ENCODE measurements at places on chromosomes 1 and 21.
A peak's percentile ranks its signal among the peaks of the same experiment; 100 is the strongest.

DNA sequence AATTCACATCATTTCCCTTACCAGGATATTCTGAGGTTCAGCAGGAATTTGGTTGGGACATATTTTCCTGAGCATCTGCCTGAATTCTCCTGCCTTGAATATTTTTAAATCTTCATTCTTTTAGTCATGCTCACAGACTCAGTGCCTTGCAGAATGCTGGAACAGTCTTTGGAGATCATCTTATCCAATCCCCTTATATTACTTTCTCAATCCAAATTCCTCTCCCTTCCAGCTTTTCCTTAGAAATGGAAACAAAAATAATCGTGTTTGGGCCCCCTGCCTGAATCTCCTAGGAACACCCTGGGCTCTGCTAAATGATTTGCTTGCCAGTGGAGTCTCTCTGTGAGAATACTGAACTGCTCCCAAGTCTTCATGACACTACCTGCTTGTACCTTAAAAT, 38.4 kb downstream of the LHX8 start:
- DNase-seq, result no peak

- DNase-seq, result no peak
Observed at GRCh38 chr21:45836268-45836655, 145.3 kb upstream of the COL6A1 start.

DNA sequence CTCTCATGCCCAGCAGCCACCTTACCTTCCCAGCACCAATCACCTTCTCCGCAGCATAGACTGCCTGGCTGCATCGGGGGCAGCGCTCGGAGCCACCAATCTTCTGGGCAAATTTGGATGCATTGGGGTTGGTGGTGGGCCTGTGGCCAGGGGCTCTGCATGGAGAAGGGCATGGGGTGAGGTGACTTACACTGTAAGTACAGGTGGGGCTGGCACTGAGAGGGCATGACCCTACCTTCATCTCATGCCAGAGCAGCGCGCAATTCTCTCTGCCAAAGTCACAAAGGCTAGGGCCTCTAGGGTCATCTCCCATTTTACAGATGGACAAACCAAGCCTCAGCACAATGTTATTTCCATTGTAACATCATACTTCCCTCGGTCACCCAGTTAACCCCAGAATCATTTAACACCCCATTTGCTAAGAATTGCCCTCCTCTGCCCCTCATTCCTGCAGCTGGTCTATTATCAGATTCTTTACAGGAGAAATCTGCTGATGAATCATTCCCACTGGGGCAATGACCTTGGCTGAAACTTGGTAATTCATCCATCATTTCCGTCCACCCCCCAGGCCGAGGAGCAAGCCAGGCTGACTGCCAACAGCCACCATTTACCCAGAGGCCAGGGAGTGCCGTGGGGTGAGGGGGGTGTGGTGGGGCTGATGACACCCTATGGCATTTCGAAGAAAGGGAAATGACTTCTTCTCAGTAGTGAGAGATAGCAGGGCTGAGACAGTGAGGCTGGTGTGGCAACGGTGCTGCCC, 17.9 kb downstream of the CSRP1 start:
- DNase-seq, result no peak

DNA sequence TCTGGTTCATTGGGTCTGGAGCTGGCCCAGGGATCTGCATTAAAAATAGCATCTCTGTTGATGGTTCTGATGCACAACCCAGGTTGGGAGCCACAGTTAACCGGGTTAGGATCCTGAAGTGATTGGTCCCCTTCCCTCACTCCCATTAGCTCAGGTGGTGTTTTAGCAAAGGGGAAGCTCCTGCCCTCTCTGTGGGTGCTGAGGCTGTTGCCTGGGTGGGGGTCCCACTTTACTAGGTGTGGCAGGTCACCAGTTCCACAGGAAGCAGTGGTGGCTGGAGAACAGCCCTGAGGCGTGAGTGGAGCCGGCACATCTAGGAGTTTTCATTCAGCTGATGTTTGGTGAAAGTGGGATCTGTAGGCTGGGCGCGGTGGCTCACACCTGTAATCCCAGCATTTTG, 86.5 kb downstream of the MAN1C1 start:
- DNase-seq, result no peak

DNA sequence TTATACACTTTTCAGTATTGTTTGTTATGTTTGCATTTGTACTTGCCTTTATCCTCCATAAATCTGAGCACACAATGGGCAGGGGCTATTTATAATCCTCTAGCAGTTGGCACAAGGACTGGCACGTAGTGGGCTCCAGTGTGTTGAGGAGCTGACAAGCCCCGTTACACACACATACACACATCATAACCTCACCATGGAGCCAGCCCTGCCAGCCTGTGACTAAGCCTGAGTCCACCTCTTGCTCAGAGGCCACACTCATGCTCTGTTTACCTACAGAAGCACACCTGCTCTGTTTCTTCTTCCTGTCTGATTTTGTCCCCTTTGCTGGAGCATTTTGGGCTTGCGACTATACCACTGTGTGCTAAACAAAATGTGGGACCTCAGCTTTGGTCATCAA, 64.5 kb upstream of the SPATA6 start:
- DNase-seq, result no peak

DNA sequence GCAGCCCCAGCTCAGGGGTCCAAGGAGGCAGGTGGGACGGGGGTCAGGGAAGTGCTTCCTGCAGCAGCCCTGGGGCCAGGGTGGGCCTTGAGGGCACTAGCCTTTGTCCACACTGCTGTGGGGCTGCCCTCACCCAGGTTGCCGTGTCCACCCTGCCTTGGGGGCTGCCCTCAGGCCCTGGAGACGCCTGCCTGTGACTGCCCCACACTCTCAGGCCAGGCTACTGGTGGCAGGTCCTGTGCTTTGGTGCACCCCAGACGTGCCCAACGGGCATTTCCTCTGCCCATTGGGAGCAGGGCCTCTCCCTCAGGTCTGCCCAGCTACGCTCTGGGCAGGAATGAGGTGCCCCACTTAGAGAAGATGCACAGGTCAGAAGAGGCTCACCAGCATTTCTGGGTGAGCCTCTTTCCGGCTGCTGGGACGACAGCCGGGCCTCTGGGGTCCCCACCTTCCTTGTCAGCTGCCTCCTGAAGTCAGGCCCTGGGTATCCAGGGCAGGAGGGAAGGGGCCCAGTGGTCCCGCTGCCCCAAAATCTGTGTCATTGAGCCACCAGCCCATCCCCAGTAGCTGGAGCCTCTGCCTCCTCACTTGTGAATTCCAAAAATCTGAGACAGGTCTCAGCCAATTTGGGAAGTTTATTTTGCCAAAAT, 2.7 kb upstream of the MMEL1 start:
- no peak for DNase-seq

GRCh38 chr1:24745711-24746413, 615 bp downstream of the CLIC4 start:
- no peak for DNase-seq

- no peak for DNase-seq
Observed at GRCh38 chr1:67939186-67939743, 106.0 kb upstream of the GNG12 start.

DNA sequence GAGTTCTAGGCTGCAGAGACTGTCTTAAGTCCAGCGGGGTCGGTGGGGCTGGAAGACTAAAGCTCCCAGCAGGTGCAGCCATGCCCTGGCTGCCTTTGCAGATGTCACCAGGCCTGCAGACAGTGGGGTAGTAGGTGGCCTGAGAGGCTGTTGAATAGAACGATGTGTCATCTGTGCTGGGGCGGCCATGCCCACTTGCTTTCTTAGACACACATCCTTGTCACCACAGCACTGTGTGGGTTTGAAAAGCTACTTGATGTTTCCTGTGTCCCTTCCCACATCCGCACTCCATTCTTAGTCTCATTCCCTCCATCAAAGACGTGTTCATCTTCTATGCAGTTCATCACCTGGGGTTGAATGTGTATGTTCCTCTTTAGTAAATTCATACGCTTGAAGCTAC, 184.5 kb upstream of the TMEM51 start:
- DNase-seq, result no peak

DNA sequence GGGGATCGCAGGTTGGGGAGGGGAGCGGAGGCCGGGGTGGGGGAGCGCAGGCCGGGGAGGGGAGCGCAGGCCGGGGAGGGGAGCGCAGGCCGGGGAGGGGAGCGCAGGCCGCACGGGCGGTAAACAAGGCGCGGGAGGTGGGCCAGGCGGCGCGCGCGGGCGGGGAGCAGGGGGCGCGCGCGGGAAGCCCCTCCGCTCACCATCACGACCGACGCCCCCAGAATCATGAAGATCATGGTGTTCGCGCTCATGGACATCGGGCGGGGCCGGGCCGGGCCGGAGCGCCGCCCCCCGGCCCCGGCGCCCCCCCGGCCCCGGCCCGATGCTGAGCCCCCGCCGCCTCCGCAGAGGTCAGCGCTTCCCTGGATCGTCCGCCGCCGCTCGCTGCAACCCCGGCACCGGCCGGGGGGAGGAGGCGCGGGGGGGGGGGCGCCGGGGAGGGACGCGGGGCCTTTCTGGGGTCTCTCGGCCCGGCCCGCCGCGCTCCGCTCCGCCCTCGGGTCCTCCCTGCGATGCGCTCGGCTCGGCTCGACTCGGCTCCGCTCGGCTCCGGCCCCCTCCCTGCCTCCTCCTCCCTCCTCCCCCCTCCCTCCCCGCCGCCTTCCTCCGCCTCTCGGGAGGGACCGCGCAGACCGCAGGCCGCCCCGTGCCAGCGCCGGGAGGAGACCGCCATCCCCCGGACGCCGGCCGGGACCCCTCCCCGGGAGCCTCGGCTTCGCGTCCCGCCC, at the start of gene TMEM240:
Gene TMEM240, minus strand, starts transcription at position 535 of the 728 bp plus-strand sequence. Its CDS starts 278 bp downstream, at position 257.
- peak; percentile 27 for DNase-seq

DNA sequence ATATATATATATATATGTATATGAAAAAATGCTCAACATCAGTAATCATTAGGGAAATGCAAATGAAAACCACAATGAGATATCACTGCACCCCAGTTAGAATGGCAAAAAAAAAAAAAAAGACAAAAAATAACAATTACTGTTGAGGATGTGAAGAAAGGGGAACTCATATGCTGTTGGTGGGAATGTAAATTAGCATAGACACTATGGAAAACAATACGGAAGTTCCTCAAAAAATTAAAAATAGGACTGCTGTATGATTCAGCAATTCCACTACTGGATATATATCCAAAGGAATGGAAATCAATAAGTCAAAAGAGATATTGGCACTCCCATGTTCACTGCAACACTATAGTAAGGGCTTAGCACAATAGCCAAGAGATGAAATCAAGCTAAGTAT, 41.5 kb upstream of the CTBS start:
- no peak for DNase-seq

DNA sequence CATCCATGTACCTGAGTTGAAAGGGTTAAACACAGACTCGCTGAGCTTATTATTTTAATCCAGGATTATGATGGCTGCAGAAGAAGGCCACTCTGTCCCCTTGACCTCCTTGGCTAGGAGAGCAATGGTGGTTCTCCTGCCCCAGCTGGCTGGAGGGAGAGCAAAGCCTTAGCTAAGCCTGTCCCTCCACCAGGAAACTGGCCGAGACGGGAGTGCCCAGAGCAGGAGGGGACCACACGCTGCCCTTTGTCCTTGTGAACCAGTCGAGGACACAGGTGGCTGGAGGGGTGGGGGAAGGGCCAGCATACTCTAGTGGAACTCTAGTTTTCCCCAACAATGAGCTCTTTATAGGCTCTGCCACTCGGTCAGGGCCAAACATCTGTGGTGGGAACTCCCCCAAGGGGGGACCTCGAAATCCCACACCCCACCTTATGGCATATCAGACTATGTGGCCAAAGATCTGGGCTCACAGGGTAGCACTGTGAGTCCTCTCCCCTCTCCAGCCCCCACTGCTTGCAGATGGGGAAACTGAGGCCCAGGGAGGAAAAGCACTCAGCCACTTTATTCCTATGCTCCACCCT, 12.9 kb downstream of the KIAA1614 start:
- DNase-seq, result no peak

DNA sequence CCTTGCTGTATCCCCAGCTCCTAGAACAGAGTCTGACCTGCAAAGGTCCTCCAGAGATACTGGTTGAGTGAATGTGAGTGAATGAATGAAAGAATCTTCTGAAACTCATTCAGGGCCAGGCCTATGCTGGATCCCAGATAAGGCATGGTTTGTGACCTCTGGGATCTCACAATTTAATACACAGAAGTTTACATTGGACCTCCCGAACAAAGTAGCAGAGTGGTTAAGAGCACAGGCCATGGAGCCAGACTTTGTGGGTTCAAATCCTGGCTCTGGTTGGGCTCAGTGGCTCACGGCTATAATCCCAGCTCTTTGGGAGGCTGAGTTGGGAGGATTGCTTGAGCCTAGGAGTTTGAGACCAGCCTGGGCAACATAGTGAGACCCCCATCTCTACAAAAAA, 50.8 kb upstream of the CTPS1 start:
- no peak for DNase-seq

DNA sequence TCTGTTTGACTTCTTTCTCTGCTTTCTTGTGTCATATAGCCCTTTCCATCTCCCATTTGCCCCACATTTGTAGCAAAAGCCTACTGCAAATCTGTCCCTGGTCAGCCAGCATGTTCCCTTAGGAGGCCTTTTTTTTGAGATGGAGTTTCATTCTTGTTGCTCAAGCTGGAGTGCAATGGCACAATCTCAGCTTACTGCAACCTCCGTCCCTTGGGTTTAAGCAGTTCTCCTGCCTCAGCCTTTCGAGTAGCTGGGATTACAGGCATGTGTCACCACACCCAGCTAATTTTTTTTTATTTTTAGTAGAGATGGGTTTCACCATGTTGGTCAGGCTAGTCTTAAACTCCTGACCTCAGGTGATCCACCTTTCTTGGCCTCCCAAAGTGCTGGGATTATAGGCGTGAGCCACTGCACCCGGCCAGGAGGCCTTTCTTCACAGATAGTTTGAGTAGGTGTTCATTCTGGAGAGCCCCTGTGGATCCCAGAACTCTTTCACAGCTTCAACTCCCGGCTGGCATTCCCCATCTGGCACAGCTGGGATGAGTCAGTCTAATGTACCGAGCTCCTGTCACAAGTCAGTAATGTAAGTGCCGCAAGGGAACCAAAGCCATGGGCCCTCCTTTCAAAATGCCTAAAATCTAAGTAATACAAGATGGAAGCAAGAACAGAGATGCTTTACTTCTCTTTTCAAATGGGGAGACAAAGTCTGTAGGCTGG, 9.4 kb upstream of the NHLH1 start:
- DNase-seq, result no peak

DNA sequence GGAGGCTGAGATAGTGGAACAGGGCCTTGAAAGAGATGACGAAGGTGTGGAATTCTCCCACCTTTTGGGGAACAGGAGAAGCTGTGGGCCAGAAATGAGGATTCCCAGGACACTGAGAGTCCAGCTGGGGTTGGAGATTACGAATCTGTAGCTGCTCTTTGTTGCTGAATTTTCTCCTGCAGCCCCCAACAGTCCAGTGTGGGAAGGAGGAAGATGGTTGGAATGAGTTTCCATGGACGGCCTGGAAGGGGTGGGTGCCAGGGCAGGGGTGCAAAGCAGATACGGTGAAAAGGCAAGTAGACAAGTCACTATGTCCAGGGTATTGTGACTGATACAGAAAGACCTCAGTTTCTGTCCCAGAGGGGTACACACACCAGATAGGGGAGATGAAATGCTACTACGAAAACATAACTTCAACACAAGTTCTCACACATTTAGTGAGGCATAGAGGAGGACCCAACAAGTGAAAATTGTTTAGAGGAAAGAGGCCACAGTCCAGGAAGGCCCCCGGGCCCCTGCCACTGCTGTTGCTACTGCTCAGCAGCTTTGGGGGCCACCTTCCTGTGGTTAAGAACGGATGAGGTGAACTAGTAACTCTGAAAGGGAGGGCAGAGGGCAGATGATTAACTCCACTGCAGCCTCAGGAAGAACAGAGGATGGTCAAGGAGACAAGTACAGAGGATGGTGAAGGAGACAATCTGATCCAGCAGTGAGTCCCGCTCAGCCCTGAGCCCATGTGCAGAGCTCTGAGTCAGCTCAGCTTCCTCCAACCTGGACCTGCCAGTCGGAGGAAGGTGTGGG, 7.3 kb downstream of the CD244 start:
- no peak for DNase-seq

Measured in effector CD4-positive, alpha-beta T cell (primary cell).